ENCODE measurements at places on chromosomes 5 and 9.

GRCh38 chr5:142906863-142907671 is 136.9 kb downstream of the ARHGAP26 start:
- DNase-seq = no peak

GRCh38 chr9:94827584-94828304 is 101.2 kb downstream of the AOPEP start:
- no peak for DNase-seq

- no peak for DNase-seq
Observed at GRCh38 chr5:6843821-6844220, 130.6 kb downstream of the TENT4A start.

DNA sequence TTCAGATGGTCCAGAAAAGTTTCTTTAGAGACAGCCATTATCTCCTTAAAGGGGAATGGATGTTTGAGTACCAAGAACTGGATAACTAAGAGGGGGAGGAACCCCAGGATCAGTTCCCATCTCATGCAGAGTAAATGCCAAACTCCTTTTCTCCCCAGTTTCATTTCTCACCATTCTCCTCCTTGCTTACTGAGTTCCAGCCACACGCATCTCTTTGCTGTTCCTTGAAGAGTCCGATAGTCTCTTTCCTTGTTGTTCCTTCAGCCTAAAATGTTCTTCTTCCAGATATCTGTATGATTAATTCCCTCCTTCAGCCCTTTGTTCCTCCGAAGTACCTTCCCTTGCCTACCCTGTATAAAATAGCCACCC is 30.0 kb downstream of the KDM4C start:
- no peak for DNase-seq

DNA sequence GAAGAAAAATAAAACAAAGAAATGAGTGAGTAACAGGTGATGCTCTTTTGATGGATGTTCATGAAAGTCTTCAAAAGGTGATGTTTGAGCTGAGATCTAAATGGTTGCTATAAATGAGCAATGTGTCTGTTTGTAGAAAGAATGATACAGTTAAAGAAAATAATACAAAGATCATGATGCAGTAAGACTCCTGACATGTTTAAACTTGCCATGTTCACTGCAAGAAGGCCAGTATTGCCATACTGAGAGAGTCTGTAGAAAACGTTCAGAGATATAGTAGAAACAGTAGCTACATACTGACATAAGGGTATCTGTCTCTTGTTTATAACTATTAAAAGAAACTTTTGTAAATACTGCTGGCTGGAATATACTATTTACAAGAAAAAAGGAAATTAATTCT is 1609.2 kb upstream of the ACO1 start:
- DNase-seq = no peak

GRCh38 chr5:10301266-10301665 is 6.4 kb downstream of the CMBL start:
- DNase-seq = no peak

Measured in GM20000 (cell line).